ENCODE measurements at places on chromosomes 5 and 9.

GRCh38 chr5:60335913-60336312 is 364.1 kb downstream of the DEPDC1B start:
- no peak for DNase-seq
- no peak overlapping the region for H3K4me3 ChIP-seq
- H3K36me3 ChIP-seq: no peaks in the 10 kb centered on the region

DNA sequence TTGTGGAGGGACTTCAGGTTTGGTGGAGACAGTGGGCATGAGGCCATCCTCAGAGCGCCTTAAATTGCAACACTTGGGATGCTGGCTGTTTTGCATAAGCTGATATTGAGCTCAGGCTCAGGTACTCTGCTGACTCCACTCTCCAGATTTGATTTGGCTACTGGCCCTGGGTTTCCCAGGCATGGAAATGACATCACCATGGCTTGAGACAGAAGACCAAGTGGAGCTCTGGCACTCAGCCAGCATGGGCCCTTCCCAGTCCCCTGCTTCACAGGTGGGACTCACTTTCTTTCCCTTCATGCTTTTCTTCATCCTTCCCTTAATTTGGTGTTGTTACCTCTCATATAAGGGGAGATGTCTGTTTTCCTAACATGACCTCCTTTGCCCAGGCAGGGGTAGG is 72.0 kb upstream of the IL12B start:
- DNase-seq: no peak
- H3K27ac ChIP-seq: no peak overlapping the region
- no peaks in the 10 kb centered on the region for H3K27me3 ChIP-seq
- H3K36me3 ChIP-seq: no peaks in the 10 kb centered on the region

- no peaks in the 10 kb centered on the region for H3K27me3 ChIP-seq
- DNase-seq: no peak
- peak overlapping the region; percentile 69 for H3K27ac ChIP-seq
- peaks cover 4% of the 10 kb centered on the region for H3K36me3 ChIP-seq
Observed at GRCh38 chr5:142012186-142012785, 541 bp downstream of the GNPDA1 start.

- H3K4me1 ChIP-seq: peaks cover 2% of the 10 kb centered on the region
- DNase-seq: no peak
- H3K4me3 ChIP-seq: no peak overlapping the region
- H3K27ac ChIP-seq: no peak overlapping the region
- H3K36me3 ChIP-seq: peaks cover 91% of the 10 kb centered on the region
Observed at GRCh38 chr9:33465096-33465495, 8.6 kb downstream of the NOL6 start.

GRCh38 chr5:15191012-15191411 is 309.0 kb upstream of the FBXL7 start:
- H3K27me3 ChIP-seq: no peaks in the 10 kb centered on the region
- H3K36me3 ChIP-seq: no peaks in the 10 kb centered on the region
- no peak for DNase-seq
- H3K4me3 ChIP-seq: no peak overlapping the region
- H3K4me1 ChIP-seq: no peaks in the 10 kb centered on the region

- no peaks in the 10 kb centered on the region for H3K4me1 ChIP-seq
- no peak for DNase-seq
- no peak overlapping the region for H3K4me3 ChIP-seq
- no peak overlapping the region for H3K27ac ChIP-seq
Observed at GRCh38 chr9:68747043-68747533, 42.0 kb downstream of the PIP5K1B start.

DNA sequence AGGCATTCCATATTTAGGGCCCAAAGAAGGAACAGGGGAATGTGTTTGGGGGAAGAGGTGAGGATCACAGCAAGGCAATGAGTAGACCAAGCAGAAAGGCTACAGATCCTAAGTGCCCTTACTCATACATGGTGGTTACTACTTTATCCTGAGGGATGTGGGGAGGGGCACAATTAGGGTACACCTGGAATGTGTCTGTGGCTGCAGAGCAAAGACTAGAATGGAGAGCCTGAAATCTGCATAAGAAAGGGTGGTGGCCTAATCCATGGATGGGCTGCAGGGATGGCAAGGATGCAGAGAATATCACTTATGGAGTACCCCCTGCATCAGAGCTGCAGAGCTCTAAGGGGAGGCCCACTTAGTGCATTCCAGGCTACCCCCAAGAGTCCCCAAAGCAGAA is 352.6 kb upstream of the TRPC7 start:
- H3K27me3 ChIP-seq: no peaks in the 10 kb centered on the region
- DNase-seq: no peak
- no peak overlapping the region for H3K27ac ChIP-seq
- H3K4me3 ChIP-seq: no peak overlapping the region
- H3K36me3 ChIP-seq: no peaks in the 10 kb centered on the region

DNA sequence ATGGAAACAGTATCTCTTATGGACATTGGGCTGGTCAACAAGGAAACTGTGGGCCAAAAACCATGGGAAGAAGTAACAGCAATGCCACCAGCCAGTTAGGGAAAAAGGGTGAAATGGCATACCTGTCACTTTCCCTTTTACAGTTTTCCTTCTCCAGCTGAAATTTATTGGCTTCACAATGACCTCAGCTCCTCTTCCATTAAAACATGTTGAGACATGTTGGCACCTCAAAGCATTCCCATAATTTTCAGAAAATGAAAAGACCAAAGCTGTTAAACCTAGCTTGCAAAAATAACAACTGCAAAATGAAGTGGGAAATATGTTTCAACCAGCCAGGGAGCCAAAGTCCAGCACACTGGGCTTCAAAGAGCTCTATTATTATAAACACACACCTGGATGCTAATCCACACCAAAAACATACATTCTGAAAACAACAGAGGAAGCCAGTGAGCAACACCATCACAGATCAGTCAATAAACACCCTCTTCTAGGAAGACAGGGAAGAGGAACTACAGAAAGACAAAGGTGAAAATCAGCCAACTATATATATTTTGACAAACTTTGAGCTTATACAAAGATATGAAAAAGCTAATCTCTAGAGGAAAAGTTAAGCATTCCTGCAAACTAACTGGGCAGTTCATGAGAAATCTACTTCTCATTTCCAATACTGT is 78.4 kb upstream of the PTGER4 start:
- H3K27ac ChIP-seq: no peak overlapping the region
- DNase-seq: no peak
- peaks cover 7% of the 10 kb centered on the region for H3K4me1 ChIP-seq

DNA sequence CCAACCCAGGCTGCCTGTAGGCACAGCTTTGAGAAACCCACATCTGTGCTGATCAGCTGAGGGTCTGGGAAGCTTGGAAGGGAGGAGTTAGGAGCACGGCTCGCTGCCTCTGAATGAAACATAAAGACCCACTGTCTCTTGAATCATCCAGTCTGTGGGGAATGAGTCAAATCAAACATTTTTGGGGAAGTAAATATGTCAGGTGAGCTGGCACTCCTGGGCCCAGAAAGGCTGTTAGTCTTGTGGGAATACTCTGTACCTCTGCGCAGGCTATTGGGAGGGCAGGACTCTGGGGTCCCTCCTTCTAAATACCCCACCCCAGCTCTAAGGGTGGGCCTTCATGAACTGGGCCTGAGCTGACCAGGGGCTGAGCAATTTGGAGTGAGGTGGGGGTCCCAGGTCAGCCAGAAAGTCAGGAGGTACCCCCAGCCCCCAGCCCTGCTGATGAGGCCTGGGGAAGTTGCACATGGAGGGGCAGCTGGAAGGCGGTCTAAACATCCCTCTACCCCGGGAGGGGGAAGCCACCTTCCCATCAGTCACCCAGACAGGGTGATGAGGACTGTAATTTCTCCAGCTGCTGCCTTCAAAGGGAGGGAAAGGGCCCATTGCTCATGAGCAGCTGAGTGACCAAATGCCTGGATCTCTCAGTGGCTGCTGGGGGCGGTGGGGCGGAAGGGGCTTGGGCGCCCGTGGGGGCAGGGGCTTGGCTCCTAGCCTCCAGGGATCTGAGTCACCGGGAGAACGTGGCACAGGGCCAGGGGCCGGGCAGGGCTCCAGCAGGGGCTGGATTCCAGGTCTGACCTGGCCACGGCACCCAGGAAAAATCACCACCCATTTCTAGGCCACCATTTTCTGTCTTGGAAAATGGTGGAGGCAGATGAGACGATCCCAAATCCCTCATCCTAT is 10.8 kb downstream of the FIBCD1 start:
- no peak overlapping the region for H3K27ac ChIP-seq
- no peak overlapping the region for H3K4me3 ChIP-seq
